ENCODE measurements at places on chromosomes 5 and 9.

DNA sequence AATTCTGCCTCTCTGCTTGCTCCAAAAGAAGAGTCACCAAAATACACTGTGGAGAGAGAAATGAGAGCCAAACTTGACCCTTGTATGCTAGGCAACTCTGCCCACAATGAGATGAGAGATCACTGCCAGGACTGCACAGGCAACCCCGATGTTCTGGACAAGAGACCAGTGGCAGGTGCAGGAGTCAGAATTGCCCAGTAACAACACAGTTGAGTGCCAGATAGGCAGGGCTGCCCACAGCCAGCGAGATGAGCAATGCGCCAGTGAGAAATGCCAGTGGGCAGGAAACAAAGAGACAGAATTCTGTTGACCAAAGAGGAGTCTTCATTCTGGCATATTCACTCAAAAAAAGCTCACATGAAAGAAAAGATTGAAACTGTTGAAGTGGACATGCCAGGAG, 570.7 kb downstream of the CAAP1 start:
- no peak for DNase-seq

DNA sequence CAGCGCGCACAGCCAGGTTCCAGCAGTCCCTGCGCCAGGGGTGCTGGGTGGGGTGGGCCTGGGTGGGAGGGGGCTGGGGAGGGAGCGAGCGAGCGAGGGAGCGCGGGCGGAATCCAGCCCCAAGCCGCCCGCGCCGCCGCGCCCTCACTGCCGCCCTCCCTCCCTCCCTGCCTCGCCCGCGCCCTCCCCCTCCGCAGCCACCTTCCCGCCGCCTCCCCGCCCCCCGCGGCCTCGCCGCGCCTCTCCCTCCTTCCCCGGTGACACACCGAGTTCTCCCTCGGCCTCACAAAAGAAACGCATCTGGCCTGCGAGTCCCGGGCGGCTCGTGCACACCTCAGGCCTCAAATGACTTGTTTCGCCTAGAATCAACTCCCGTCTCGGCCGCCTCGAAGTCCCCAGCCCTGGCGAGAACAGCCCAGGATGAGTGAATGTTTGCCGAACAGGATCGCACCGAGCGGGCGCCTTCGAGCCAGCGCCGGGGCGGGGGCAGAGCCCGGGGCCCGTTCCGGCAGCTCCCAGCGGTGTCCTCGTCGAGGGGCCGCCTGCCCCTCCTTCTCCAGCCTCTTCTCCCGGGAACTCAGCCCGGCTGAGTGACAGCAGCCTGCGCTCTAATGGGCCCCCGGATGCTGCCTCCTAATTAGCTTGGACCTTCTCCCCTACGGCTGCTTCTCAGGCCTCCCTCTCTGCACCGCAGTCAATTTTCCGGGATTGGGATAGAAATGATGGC, 371 bp upstream of the PITX1 start:
- no peak for DNase-seq

GRCh38 chr5:80763873-80764647, 109.3 kb upstream of the DHFR start:
- DNase-seq: no peak

- DNase-seq: no peak
These were observed 265.1 kb downstream of the PSAT1 start for GRCh38 chr9:78562021-78562420.

DNA sequence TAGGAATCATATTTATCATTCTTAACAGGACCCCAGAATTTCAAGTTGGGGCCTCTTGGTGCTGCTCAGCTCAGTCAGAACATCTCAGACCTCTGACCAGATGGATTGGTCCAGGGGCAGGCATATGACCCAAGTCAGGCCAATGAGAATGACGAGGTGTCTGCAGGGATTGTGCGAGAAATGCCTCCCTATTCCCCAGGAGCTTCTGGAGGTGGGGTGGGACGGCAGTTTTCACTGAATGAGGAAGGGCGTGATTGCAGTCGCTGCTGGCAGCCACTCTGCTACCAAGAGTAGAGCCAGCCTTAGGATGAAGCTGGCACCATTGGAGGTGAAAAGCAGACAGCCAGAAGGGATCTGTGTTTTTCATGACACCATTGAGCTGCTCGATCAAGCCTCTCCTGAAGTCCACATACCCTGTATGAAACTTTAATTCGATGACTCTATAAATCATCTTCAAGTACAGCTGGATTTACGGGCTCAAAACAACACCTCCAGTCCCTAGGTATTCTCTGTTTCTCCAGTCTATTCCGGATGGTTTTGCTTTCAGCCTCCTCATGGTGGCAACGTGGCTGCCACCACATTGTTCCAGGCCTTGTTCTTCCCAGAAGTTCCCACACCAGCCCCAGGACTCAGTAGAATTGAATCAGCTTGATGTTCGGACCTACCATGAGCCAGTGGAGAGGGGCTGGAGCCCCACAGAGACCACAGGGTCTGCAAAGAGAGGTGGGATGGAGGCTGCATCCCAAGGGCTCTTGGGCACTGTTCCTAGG, 70.2 kb upstream of the ADAMTS2 start:
- DNase-seq: no peak

GRCh38 chr9:2427120-2427891, 194.3 kb upstream of the VLDLR start:
- no peak for DNase-seq

- DNase-seq: no peak
These were observed 29.7 kb downstream of the PDE4D start for GRCh38 chr5:59863777-59864176.

GRCh38 chr9:124537926-124538325, 30.7 kb upstream of the NR5A1 start:
- no peak for DNase-seq

- no peak for DNase-seq
These were observed 47.0 kb upstream of the RETREG1 start for GRCh38 chr5:16663840-16664239.

DNA sequence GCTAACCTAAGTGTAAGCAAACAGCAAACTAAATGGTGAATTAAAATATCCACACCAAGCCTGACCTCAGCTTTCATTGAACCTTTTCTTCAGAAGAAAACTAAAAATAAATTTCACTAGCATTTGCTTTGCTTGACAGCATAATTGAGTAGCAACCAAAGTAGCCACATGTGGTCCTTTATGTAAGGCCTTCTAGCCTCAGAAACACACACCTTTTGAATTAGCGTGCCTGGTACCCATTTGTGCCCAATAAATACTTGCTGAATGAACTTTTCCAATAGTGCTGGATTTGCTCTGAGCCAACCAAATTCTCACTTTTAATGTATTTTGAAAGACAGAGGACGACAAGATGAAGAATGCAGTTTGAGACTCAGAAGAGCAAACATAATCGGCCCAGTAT, 2.1 kb upstream of the NIPBL start:
- DNase-seq: no peak

- DNase-seq: no peak
These were observed 188.0 kb downstream of the XRCC4 start for GRCh38 chr5:83265318-83265717.

- DNase-seq: no peak
These were observed 10.4 kb downstream of the BASP1 start for GRCh38 chr5:17227868-17228267.

GRCh38 chr5:45604092-45604491, 92.1 kb downstream of the HCN1 start:
- DNase-seq: no peak

GRCh38 chr9:26262421-26263107, 584.3 kb upstream of the TUSC1 start:
- no peak for DNase-seq

GRCh38 chr5:21802869-21803490, 1050.2 kb downstream of the CDH12 start:
- DNase-seq: no peak

DNA sequence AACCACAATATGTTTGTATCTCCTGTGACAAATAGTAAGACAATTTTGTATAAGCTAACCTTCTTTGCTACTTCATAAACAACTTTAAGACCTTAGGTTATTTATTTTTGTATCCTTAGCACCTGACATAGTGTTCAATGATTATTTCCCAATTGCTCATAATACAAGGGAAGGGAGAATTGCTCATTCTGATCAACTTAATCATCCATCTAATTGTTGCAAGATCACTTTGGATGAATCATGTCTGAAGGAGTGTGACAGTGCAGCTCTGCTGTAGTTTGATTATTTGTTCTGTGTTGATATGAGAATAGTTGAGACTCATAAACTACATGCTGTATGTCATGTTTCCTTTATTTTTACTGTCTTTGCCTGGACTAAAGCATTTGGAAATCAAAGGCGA, 721.3 kb upstream of the SEMA6A start:
- no peak for DNase-seq

GRCh38 chr5:82105457-82105856, 133.6 kb downstream of the ATG10 start:
- no peak for DNase-seq

Data from stimulated activated CD8-positive, alpha-beta memory T cell treated with anti-CD3 and anti-CD28 coated beads, Interleukin-15, amount 100 ng/mL, for 1 hour (primary cell).